Effector memory CD4-positive, alpha-beta T cell (primary cell): ENCODE measurements at places on chromosomes 16 and 17.

DNA sequence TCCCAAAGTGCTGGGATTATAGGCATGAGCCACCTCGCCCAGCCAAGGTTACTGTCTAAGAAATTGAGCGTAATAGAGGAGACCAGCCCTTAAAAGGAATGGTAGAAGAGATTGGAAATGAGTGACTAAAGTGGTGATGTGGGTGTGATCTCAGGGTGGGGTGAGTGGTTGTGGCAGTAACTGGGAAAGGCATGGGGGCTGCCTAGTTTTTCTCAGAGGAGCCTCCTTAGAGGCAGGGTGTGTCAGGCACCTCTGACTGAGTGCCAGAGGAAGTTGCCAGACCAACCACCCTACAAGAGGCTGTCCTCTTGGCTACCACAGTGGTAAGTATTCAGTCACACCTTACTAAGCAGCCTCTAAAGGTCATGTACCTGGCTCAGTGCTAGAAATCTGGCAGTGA lies 8.9 kb downstream of the DUS2 start:
- DNase-seq: no peak

DNA sequence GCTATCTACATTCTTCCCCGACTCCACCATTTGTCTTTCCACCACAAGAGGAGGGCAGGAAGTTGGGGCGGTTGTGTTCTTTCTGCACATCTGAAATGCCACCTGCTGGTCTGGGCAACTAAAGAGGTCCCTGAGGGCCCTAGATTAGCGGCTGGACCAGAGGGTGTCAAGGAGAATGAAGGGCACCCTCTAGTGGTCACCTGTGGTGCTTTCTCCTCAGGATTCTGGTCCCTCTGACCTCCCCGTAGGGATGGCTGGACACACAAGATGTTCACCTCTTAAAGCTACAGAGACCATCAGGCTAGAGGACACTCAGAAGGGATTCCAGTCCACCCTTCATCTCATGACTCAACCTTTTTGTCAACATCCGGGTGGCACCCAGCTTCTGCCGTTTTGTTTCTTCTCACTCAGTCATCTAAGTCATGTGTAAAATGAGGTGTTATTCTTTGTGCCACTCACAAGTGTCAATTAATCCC lies 2.9 kb upstream of the SCIMP start:
- no peak for DNase-seq

- no peak for DNase-seq
Measured at GRCh38 chr17:31653691-31654090, 205.4 kb downstream of the COPRS start.

DNA sequence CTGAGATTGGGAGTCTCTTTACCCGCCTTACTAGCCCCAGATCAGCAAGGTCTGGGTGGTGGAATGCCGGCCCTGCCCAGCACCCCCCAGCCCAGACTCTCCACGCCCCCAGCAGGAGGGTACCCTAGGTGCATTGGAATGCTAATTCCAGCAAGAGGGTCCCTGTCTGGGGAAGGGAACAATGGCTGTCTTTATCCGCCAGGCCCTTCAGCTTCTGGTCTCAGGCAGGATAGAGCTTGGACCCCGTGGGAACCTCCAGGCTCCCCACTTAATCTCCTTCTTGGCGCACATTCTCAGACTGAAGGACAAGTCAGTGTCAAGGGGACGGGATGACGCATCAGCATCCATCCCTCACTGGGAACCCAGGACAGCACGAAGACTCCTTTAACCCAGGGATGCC lies 85.1 kb downstream of the LITAF start:
- DNase-seq: no peak

DNA sequence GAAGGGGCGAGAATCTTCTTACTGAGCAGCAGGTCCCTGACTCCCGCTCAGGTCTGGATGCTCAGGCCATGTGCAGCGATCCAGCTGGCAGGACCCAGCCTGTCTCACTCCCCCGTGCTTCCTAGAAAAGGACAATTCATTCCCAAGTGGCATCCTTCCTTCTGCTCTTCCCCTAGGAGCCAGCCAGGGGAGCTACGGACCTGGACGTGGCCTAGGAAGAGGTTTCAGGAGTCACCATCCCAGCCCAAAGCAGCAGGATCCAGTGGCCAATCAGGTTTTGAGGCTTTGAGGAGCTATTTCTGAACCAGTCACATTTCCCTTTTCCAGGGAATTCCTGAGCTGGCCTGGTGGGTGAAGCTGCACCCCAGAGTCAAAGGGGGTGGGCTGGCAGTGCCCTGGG lies 7.8 kb upstream of the CD79B start:
- no peak for DNase-seq

DNA sequence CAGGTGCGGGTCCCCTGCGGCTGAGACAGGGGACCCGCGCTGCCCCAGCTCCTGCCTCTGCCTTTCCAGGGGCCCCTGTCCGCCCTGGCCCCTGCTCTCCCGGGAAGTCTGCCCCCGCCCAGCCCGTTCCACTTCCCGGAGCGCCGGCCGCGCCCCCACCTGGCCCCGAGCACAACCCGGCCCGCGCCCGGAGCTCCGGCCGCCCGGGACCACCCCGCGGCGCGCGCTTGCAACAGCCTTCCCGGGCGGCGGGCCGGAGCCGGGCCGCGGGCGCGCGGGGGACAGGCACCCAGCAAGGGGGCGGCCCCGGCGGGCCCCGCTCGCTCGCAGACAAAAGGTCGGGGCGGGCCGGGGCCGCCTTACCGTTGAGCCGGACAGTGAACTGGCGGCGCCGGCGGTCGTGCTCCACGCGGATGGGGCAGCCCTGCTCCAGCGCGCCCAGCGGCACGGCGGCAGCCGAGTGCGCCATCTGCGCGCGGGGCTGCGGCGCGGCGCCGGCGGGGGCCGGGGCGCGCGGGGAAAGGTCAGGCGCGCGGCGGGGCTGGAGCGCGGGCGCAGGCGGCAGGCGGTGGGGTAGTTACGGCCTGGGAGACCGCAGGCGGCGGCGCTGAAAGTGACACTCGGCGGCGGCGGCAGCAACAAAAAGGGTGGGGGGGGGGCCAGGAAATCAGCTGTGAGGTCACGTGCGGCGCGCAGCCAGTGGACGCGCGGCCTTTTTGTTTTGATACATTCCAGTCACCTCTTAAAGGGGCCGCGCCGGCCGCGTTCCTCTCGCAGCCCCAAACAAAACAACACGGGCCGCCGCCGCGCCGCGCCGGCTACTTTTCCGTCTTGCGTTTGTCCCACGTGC lies at the start of gene NATD1:
NATD1 (minus strand) TSS at position 615 of the 850 bp plus-strand sequence; CDS start at position 469, 146 bp downstream.
- peak; percentile 77 for DNase-seq

DNA sequence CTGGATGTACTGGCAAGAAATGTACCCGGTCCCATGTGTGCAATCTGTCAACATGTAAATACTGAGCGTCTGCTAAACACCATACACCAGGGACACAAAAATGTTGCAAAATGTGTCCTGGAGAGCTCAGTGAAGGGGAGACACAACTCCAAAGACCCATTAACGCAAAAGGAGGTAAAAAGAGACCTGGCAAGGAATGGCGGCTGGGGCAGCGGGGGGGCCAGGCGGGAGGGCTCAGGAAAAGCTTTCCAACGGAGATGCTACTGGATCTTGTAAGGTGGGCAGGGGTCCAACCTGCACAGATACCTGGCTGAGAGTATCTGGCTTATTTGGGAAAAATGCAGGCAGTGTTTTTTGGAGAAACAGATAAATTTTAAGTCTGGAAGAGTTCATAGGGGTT lies 40.7 kb downstream of the ADCY9 start:
- DNase-seq: no peak

- no peak for DNase-seq
Measured at GRCh38 chr16:50740736-50741135, 1.1 kb upstream of the CYLD start.
